ENCODE measurements at places on chromosomes 12 and 14.

DNA sequence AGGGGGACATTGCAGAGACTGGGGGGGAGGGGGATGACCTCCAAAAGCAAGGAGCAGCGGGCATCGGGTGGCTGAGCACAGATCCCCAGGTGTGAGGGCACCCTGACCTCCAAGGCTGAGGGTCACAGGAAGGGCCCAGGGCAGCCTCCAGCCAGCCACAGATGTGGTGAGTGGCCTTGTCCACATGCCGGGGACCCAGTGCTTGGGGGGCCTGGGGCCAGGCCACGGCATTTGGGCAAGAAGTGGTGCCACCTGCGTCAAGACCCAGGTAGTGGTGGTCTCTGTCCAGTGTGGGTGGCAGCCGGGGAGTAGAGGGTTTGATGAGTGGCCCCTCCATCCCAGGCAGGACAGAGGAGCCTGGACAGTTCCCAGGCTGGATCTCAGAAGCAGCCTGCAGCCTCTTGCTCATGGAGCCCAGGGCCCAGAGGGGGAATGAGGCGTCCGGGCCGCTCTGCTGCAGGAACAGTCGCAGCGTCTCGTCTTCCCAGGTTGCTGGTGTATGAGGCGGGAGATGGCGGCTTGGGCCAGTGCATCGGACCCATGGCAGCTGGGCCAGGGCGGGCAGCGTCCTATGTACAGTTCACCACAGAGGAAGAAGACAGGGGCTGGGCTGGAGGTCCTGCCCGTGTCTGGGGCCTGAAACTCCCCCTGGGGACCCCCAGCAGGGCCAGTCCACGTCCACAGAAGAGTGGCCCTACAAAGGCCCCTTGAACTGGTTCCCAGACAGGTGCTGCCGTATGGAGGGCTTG is 33.5 kb downstream of the CCNK start:
- no peak for DNase-seq

DNA sequence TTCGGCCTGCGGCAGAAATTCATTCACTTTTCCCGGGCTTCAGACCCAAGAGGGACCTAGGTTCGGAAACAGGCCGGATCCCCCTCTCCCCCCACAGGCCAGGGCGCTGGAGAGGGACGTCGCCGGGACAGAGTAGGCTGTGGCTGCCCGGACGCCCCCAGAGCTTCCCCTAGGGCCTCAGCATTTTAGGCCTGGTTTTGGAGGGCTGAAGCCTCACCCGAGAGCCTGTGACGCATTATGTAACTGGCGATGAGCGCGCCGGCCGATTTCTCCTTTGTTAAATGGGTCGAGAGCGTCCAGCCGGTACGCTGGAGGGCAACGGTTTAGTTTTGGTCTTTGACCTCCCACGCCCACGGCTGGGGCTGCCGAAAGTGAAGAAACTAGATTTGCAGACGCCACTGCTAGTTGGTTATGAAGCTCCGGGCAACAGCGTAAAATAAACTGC is 657 bp downstream of the PEBP1 start:
- peak; percentile 60 for DNase-seq

GRCh38 chr12:105239304-105239703 is 3.3 kb upstream of the APPL2 start:
- peak; percentile 46 for DNase-seq

- no peak for DNase-seq
Observed at GRCh38 chr12:13372386-13372785, 175.9 kb downstream of the EMP1 start.

- no peak for DNase-seq
Observed at GRCh38 chr12:94025068-94025467, 123.3 kb upstream of the PLXNC1 start.

DNA sequence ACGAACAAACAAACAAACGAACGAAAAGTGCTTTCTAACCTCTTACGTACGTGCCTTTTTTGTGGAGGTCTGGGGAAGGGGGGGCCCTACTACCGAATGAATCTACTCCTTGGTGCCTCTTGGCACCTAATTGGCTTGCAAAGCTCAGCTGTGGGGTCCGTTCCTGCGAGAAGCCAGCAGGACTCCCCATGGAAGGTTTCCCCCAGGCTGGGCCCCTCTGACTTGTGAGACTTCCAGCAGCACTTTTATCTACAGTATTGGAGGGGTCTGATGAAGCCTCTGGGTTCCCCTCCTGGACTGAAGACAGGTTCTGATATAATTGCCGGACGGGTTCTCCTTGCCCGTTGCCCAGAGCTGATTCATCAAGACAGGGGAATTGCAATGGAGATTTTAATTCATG is 1.2 kb upstream of the TMEM106C start:
- no peak for DNase-seq

DNA sequence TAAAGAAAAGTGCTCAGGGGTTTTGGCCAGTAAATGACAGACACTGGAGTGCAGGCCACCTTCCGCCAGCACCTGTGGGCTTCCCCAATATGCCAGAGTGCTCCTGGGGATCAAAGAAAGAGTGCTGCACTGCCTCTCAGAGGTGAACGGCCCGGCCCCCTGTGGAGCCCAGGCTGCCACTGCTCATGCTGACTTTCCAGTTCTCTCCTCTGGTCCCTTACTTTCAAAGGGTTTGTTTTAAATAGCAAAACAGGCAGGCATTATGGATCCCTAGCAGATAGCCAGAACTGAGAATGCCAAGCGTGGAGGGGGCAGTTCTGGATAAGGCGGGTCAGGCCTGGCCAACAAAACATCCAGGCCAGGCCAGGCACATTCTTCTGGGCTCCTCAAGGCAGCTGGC is 59.6 kb downstream of the MDM2 start:
- DNase-seq: no peak

- no peak for DNase-seq
Observed at GRCh38 chr14:54132496-54132895, 175.9 kb upstream of the BMP4 start.

DNA sequence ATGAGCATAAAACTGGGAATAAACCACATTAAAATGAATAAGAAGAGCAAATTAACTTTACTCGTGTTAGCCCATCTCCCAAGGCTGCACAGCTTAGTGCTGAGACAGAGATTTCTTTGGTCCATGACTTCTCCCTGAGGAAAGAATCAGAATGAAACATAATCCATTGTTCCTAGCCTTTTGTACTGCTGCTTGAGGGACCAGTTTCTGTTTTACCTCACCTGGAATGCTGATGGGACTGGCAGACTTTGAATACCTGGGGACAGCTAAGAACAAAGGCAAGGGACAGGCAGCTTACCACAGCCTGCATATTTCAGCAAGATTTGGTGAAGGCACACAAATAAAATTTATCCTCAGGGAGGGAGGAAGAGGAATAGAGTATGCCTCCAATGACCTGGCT is 401.6 kb downstream of the CCDC91 start:
- DNase-seq: no peak

DNA sequence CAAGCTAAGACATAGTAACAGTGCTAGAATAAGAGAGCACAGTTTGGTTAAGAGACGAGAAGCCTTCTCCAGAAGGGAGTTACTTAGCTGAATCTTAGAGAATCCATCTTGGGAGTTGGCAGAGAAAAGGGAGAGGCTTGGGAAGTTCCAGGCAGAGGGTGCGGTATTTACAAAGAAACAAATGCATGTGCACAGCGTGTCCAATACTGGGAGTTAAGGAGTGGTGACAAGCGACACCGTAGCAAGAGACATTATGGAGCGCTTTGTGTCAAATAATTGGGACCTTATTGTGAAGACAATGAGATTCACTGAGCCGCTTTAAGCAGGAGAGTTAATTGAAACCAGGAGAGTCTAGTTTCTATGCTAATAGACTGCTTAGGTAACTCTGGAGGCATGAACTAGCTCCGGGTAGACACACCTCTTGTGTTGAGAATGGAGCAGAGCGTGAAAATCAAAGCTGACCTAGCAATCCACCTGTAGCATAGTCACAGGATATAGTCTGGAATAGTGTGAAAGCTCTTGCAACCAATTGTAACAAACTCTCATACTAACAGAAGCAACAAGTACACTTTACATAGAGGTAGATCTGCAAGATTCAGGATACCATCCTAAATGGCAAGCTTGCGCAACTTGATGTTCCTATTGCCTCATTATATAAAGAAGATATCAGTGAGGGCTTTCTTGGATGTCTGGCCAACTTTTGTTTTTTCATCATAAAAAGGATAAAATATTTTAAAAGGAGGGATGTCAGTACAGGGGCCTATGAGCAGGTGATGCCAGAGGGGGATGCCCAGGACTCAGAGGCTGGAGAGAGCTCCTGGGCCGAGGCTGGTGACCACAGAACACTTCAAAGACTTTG is 5.3 kb downstream of the ALDH1L2 start:
- DNase-seq: no peak

DNA sequence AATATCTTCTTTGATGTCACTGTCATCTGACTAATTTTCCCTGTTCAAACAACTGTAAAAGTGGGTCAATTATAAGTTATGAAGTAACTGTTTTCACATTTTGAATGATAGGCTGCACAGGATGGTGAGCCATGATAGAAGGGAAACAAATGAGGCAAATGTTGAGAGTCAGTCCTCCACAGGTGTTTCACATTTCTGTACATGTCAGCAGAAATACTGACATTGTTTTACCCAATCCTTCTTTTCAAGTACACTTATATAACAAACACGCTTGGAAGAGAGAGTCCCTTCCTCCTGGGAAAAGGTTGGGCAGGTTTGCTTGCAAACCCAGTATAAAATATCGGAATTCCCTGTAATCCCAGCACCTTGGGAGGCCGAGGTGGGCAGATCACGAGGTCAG is 1251.5 kb downstream of the SLC16A7 start:
- DNase-seq: no peak

GRCh38 chr14:70721542-70721941 is 79.8 kb downstream of the TTC9 start:
- DNase-seq: peak; percentile 8

- peak; percentile 97 for DNase-seq
Observed at GRCh38 chr12:123043536-123044001, 63.1 kb downstream of the ARL6IP4 start.

GRCh38 chr12:52209321-52209720 is 17.5 kb upstream of the KRT80 start:
- no peak for DNase-seq

DNA sequence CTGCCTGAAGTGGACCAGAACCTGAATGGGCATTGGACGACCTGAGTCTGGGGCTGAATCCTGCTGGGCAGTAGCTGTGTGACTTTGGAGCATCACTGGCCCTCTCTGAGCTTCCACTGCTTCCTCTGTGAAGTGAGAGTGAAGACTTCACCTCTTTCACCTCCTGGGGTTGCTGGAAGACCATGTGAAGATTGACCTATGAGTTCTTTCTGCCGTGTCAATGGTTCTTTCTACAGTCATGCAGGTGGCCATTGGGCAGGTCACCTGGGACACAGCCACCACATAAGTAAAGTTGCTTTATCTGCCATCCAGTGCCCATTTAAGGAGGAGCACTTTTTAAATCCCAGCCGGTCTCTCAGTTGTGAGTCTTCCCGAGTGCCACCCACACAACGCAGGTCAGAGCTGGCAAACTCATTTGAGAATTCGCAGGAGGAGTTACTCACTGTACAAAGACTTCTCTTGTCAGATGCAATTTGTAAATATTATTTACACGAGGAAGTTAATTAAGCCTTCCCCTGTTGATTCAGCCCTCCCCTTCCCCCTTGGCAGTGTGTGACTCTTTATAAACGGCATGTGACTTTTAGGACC is 74.8 kb upstream of the TCL1B start:
- no peak for DNase-seq

DNA sequence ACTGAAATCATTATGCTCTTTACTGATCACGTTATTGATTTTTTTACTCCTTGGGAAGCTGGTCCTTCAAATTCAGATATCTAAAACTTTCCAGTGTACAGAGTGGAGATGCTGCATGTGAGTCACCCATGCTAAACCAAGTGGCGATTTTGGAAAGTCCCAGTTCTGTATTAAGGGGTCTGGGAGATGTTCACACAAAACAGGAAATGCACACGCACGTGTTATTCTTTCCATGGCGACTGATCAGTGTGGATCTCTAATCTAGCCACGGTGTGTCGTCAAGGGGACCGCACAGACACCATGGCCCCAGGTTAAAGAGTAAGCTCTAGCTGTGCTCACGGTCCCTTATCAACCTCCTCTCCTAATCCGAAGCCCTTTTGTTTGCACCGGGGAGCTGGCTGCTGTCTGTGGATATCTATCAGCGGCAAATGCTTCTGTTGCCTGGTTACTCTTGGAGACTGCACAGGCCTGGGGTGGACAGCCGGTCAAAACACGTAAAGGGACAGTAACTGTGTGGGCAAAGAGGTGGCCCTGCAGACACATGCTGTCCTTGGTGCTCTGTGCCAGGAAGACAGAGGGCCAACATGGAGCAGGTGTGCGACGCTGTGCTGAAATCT is 96.6 kb downstream of the RIMBP2 start:
- no peak for DNase-seq

- no peak for DNase-seq
Observed at GRCh38 chr12:92248977-92249376, 103.3 kb upstream of the BTG1 start.

DNA sequence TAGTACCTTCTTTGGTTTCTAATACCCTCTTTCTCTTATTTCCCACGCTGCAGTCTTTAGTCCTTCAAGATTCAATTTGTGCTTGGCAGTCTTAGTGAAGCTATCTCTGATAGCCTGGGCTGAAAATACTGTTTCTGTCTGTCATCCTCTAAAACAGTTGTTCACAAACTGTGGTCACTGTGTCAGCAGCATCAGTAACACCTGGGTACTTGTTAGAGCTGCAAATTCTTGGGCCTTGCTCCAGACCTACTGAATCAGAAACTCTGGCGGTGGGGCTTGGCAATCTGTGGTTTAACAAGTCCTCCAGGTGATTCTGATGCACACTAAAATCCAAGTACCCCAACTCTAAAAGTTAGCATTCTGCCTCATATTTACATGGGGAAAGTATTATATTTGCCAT is 217.5 kb upstream of the SEL1L start:
- DNase-seq: no peak

DNA sequence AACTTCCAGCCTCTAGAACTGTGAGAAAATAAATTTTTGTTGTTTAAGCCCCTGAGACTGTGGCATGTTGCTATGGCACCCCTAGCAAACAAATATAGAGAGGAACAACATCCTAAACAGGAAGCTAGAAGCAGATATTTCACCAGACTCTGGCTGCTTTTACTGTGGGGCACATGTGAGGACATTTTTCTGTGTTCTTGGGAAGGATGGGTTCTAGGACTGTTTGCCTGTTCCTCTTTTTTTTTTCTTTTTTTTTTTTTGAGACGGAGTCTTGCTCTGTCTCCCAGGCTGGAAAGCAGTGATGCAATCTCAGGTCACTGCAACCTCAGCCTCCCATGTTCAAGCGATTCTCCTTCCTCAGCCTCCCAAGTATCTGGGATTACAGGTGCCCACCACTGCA is 4.2 kb upstream of the HRK start:
- no peak for DNase-seq

GRCh38 chr14:69133206-69134125 is 19.5 kb downstream of the DCAF5 start:
- peak; percentile 80 for DNase-seq

DNA sequence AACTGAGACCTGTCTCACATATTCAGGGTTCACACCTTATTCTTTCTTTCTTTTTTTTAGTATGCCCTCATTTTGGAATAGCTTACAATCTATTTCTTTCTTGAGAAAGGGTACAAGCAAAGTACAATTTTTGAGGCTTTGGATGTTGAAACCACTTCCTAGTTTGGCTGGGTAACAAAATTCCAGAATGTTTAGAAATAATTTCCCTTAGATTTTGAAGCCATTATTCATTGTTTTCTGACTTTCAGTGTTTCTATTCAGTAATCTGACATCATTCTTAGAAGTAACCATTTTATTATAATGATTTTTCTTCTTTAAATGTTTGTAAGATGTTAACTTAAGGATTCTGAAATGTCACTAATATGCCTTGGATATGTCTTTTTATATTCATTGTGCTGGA is 28.2 kb downstream of the ST8SIA1 start:
- no peak for DNase-seq
